ENCODE measurements at places on chromosomes 2 and 18.
A peak's percentile ranks its signal among the peaks of the same experiment; 100 is the strongest.

- no peak for DNase-seq
These were observed 31.7 kb downstream of the SDC1 start for GRCh38 chr2:20193185-20193584.

DNA sequence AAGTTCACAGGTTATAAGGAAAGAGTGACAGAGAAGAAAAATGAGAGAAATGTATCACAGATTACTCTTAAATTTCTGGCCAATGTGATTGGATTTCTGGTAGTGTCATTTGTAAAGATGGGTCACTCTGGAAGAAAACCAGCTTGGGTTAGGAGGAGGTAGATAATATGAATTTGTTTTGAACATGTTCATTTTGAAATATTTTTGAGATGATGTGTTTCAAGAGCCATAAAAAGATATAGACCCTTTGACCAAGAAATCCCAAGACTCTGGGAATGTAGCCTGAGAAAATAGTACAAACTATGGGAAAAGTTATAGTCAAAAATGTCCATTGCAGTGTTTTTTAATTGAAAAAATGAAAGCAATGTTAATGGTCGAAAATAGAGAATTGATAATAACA, 70.7 kb downstream of the CALCRL start:
- DNase-seq: no peak

DNA sequence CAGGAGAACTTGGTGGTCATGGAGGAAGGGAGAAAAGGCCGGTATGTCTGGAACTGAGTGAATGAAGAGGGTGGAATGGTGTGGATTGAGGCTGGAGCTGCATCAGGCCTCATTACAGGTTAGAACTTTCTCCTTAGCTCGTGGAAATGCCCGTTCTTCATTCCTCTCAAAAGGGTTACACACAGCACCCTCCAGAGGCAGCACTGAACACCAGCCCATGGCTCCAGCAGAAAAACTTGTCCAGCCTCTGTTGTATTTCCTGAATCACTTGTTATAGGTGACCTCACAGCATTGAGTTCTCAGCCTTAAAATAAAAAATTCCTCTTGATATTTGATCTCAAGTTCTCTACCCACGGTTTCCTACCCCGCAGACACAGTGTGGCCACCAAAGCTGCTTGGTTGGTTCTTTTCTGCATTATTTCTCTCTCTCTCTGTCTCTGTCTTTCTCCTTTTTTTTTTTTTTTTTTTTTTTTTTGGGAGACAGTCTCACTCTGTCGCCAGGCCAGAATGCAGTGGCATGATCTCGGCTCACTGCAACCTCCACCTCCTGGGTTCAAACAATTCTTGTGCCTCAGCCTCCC, 89.6 kb downstream of the ITGB1BP1 start:
- no peak for DNase-seq

- no peak for DNase-seq
These were observed 643 bp downstream of the RMC1 start for GRCh38 chr18:23503963-23504344.

DNA sequence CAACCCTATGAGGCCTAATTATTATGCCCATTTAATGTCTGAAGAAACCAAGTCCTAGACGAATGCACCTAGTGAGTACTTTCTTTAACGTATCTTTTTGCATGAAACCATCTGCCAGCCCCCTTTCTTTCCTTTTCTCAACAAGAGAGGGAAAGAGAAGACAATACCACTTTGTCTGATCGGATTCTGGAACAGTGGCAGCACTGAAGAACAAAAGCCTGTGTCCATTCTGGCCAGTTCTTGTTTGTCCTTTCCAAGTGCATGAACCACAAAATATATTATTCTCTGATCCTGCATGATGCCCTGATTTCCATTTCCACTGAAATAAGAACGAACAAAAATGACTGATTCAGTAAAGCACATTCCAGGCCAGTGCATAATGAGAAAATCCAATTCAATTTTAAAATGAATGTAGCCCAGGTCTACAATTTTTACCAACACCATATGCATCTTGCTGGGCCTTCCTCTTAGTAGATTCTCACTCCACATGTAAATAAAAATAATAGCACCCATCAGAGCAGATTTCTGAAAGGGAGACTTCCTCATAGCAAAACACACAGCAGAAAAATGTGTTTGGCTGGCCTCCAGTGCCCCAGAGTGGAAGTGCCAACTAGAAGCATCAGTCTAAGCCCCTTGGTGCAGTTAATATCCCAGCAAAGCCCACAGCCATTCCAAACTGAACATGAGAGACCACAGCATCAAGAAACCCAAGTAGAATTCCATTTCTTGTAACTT, 422.6 kb upstream of the ID2 start:
- no peak for DNase-seq

DNA sequence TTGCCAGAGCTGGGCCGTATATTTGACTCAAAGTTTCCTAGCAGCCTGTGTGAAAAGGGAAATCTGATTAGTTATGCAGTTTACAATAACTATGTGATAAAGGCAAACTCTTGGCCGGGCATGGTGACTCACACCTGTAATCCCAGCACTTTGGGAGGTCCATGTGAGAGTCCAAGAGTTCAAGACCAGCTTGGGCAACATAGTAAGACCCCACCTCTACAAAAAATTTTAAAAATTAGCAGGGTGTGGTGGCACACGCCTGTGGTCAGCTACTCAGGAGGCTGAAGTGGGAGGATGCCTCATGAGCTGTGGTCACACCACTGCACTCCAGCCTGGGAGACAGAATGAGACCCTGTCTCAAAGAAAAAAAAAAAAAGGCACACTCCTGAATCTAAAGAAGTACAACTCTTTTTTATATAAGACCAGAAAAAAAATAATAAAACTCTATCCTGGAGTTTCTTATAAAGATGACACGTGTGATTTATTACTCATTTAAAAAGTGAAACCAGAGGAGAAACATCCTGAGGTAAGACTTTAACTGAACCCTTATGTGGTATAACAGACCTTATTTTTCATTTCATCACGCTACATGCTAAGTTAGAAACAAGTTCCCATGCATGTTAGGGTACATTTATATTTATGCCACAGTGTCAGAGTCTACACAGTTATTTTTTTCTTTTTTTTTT, 32.6 kb upstream of the KCMF1 start:
- peak; percentile 67 for DNase-seq

DNA sequence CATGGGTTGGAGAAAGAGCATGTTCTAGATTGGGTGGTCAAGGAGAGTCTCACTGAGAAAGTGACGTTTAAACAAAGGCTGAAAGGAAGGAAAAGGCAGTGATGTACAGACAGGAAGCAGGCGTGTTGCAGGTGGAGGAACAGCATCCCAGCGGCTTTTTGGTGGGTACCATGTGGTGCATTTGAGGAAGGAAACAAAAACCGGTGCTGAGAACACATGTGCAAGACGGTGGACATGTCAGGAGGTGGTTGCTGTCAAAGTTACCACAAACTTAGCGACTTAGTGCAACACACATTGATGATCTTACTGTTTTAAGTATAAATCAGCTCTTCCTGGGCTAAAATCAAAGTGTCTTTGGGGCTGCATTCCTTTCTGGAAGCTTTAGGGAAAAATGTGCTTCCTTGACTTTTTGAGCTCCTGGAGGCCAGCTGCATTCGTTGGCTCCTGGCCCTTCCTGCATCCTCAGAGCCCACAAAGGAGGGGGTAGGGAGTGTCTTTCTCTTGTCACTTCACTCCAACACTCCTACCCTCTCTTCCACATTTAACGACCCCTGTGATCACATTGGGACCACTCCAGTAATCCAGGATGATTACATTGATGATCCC, 380.6 kb downstream of the FBXO15 start:
- no peak for DNase-seq

GRCh38 chr2:213034585-213034984, 116.8 kb downstream of the IKZF2 start:
- DNase-seq: no peak

DNA sequence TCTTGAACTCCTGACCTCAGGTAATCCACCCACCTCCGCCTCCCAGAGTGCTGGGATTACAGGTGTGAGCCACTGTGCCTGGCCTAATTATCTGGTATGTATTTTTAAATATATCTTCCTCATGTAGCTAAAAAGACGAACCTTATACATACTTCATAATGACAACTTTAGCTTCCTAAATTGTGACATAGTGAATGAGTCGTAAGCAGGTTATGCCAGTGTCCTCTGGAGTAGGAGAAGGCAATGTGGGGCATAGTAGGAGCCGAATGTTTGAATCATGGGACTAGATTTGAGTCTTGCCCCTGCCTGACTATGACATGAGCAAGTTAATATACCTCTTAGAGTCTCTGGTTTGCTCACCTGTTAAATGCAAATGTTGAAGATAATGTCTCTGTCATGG, 95.8 kb upstream of the FOSL2 start:
- no peak for DNase-seq

DNA sequence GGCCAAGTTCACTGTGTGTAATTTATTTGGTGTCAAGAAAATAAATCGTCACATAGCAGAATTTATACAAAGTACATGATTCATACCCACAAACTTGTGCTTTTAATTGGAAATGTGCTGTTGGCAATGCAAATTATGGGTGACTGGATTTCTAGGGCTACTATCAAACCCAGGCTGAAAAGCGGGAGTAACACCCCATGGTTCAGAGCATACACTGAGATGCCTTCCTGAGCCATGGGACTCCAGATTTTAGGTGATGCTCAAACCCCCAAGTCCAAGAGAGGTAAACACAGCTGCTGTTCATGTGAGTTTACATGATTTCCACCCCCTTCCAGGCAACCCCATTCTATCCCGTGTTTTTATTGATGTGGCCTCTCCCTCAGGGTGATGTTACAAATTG, 565.9 kb upstream of the ID2 start:
- DNase-seq: no peak

- DNase-seq: no peak
These were observed 90.1 kb downstream of the DOK6 start for GRCh38 chr18:69490813-69491212.

- DNase-seq: no peak
These were observed 54.7 kb upstream of the SLC1A4 start for GRCh38 chr2:64934530-64934929.

DNA sequence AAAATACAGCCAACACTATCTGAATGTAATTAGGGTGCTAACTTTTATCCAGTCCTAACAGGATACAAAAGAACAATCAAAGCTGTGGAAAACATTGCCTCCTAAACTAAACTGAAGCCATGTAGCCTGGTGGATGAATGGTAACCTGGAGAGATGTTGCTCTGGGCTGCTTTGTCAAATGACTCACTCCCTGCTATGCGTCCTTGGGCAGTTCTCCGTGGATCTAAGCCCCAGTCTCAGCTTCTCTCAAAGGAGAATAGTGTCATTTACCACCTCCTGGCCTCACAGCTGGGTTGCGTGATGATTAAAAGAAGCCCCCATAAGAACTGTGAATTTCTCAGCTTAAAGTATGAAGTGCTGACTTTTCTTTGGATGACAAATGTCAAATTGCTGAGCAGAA, 203.7 kb downstream of the ICOS start:
- DNase-seq: no peak

- no peak for DNase-seq
These were observed 32.8 kb downstream of the LPIN2 start for GRCh38 chr18:2979871-2980790.

- no peak for DNase-seq
These were observed 5.8 kb upstream of the ARID5A start for GRCh38 chr2:96530474-96531357.

DNA sequence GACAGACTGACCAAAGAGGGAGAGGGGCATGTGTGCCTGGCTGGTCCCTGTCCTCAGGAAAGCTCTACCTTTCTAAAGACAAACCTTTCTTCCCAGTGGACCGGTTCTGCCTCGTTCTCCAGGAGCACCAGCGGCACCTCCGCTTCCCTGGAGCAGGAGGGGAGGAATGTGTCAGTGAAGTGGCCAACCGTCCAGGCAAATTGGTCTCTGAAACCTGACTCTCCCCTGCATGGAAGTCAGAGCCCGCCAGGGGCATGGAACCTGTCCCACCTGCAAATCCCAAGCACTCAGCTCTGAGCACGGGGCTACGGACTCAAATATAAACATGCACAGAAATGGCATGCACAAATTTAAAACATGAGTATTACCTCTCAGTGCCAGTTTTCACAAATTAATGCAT, 62.9 kb downstream of the COL6A3 start:
- DNase-seq: no peak

DNA sequence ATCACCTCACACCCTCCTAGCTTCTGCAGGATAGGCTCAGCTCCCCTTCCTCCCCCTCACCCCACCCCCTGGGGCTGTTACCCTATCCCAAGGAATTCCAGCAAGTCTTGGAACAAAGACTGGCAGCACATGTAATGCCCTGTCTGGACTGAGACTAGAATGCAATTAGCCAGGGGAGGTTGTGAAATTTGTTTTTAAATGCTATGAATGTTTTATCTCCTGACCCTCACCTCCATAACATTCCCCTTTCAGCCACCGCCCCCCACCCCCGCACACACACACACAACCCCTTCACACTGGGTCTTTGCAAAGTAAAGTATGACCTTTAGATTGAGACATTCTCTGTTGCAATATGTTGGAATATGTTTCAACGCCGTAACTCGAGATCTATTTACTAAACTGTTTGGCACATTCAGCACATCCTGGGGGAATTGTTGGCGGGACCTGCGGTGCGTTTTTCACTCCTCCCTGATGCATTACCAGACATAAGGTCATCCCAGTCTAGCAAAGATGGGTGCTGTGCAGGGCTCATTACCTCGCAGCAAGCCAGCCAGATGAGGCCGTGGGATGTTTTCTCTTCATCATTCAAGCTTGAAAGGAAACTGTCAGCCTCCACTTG, 290.7 kb upstream of the SLC14A2 start:
- no peak for DNase-seq

GRCh38 chr18:41576643-41577042, 378.4 kb upstream of the PIK3C3 start:
- DNase-seq: no peak

DNA sequence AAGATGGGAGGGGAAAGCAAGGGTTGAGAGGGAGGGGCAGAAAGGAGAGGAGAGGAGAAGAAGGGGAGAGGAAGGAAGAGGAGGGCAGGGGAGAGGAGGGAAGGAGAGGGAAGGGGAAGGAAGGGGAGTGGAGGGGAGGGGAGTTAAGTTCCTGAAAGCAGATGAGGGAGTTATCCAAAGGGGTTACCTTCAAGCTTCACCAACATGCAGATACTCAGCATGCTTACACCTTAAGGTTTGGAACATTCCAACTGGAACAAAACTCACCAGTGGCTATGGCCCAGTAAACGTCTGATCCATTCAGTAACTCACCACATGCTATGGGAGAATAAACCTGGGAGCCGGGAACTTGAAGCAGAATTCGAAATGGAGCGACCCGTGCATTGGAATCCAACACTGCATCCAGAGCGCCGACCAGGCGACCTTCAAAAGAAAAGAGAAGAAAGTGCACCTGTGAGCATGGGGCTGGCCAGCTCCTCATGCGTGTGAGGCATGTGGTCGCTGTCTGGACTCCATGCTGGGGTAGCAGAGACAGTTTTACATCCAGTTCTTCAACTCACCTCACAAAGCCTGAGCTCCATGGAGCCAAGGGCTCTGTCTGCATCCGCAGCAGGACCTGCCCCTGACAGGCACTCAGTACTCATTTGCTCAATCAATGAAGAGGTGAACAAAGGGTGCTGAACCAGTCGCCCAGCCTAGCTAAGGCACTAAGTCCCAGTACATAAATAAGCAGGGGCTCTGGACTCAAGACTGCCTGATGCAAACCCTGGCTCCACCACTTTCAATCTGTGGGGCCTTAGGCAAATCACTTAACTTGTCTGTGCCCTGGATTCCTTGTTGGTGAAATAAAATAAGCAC, 61.0 kb downstream of the TBC1D8 start:
- DNase-seq: no peak

- no peak for DNase-seq
These were observed 76.0 kb downstream of the ARHGAP15 start for GRCh38 chr2:143205106-143205764.

- no peak for DNase-seq
These were observed 8.6 kb upstream of the ZNF407 start for GRCh38 chr18:74589021-74589420.

GRCh38 chr2:96112501-96113366, 3.6 kb downstream of the ADRA2B start:
- no peak for DNase-seq
